ENCODE measurements at places on chromosomes 4 and X.

GRCh38 chrX:115232933-115233496, 881 bp downstream of the LRCH2 start:
- DNase-seq, result no peak

- no peak for DNase-seq
These were observed 31.5 kb upstream of the IL21 start for GRCh38 chr4:122652379-122652778.

GRCh38 chr4:180057891-180058671, 2185.1 kb upstream of the TENM3 start:
- DNase-seq, result no peak

DNA sequence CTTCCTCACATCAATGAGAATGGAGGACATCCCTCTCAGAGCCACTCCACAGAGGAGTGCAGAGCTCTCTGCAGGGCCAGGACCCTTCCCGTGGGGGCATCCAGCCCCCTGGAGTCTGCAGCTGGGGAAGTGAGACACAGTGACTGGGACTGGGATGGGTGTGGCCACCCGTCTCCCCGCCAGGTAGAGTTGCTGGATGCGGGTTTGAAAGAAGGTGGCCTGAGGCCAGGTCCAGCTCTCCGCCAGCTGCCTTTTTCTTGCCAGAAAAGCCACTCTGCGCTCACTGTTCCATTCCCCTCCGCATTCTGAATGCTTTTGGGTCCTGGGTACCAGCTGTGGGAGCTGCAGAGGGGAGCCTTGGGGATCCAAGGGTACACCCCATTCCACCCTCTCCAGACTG, 82.6 kb downstream of the ABLIM2 start:
- no peak for DNase-seq

GRCh38 chr4:177285953-177286352, 23.7 kb upstream of the NEIL3 start:
- DNase-seq, result no peak

Data from hematopoietic multipotent progenitor cell treated with erythropoietin and hydrocortisone succinate and interleukin-3 and kit ligand, for 17 days (in vitro differentiated cells).